ENCODE measurements at places on chromosomes 2 and 18. TPM values are rescaled to one million over a fixed set of nuclear protein-coding genes. Genes with fewer than 3 reads are reported as not detected.

Gene DLGAP1
- 0.10 TPM for total RNA-seq

Gene MROH2A
- not detected for total RNA-seq

Gene PCARE
- total RNA-seq, result not detected

Gene TIGD1
- 4.6 TPM for total RNA-seq

Gene KLHL41
- 0.19 TPM for total RNA-seq

Gene SLC14A1
- total RNA-seq, result not detected

Gene C2orf78
- not detected for total RNA-seq

Gene RNF152
- total RNA-seq, result 123 TPM

Gene NOSTRIN
- total RNA-seq, result 0.65 TPM

Gene GRP
- total RNA-seq, result not detected

Gene KLHL30
- not detected for total RNA-seq

Gene DPP4
- 16.0 TPM for total RNA-seq

Gene CNRIP1
- 46.4 TPM for total RNA-seq

Gene TM4SF20
- not detected for total RNA-seq

Gene ZNF521
- 324 TPM for total RNA-seq

Gene ARHGAP28
- 25.6 TPM for total RNA-seq

Gene C2orf66
- total RNA-seq, result under 0.01 TPM

Gene UGT1A3
- not detected for total RNA-seq

Gene CENPO
- 28.7 TPM for total RNA-seq

Gene SMAD2
- 37.6 TPM for total RNA-seq

Gene ACTG2
- total RNA-seq, result 0.67 TPM

Gene EN1
- not detected for total RNA-seq

Gene LGALSL
- total RNA-seq, result 5.9 TPM

Gene ABHD1
- total RNA-seq, result not detected

Gene SERPINB2
- 0.65 TPM for total RNA-seq

Gene PAX8
- total RNA-seq, result 1.3 TPM

Gene DUSP11
- total RNA-seq, result 31.4 TPM

Gene GRB14
- total RNA-seq, result 5.9 TPM

Gene SYT4
- not detected for total RNA-seq

Gene IL1A
- total RNA-seq, result 0.57 TPM

Gene TMEM17
- total RNA-seq, result 2.2 TPM

Gene IL1RL2
- total RNA-seq, result not detected

Gene G6PC2
- not detected for total RNA-seq

Gene RHBDD1
- 9.5 TPM for total RNA-seq

Gene TTR
- not detected for total RNA-seq

Gene GREB1L
- 6.0 TPM for total RNA-seq

Gene MYO3B
- total RNA-seq, result under 0.01 TPM

Gene PRSS56
- not detected for total RNA-seq

Gene GPR75
- total RNA-seq, result 3.9 TPM

Gene POTEI
- total RNA-seq, result 0.48 TPM

Gene CLEC4F
- not detected for total RNA-seq

Gene LOXL3
- 1.6 TPM for total RNA-seq

Gene PSMA8
- not detected for total RNA-seq

Gene CFAP210
- not detected for total RNA-seq

Gene COL3A1
- total RNA-seq, result 6.2 TPM

Gene CYS1
- 0.33 TPM for total RNA-seq

Gene MSTN
- total RNA-seq, result 0.10 TPM
